T-helper 17 cell (primary cell): ENCODE measurements at places on chromosomes 5 and 9. TPM values are rescaled to one million over a fixed set of nuclear protein-coding genes. Genes with fewer than 3 reads are reported as not detected.

DNA sequence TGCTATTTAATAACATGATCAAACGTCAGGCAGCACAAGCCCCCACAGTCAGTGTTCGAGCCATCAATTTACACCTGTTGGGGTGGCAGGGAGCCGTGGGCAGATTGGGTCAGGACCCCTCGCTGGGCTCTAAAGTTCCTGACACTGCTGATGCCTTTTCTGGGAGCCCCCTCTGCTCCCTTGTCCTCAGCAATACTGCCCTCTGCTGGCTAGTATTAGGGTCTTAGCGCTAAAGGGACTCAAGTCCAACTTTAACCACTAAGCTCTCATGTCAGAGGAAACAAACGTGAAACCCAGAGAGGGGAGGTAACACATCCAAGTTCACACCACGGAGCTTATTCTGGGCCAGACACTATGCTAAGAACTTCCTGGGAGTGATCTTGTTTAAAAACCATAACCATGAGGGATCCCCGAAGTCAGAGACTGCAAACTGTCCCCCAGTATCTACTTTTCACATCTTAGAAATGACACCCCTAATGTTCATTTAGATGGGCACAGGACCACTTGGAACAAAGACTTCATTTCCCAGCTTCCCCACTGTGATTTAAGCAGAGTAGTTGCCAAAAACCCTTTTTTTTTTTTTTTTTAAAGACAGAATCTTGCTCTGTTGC, 20.4 kb downstream of the ANKS6 start:
- no peaks in the 10 kb centered on the region for H3K27me3 ChIP-seq
- H3K4me1 ChIP-seq = peaks cover 2% of the 10 kb centered on the region

GRCh38 chr9:88534456-88535225, at the start of gene NXNL2:
TSS of gene NXNL2 (plus strand) at chr9:88535178. CDS start at chr9:88535435, 257 bp downstream.
- no peaks in the 10 kb centered on the region for H3K36me3 ChIP-seq
- peaks cover 45% of the 10 kb centered on the region for H3K27me3 ChIP-seq

GRCh38 chr5:168740811-168741213, 161.6 kb upstream of the PANK3 start:
- H3K4me3 ChIP-seq = no peak overlapping the region
- peaks cover 17% of the 10 kb centered on the region for H3K27me3 ChIP-seq
- H3K27ac ChIP-seq = no peak overlapping the region
- peaks cover under 1% of the 10 kb centered on the region for H3K4me1 ChIP-seq

- H3K36me3 ChIP-seq = no peaks in the 10 kb centered on the region
- H3K27me3 ChIP-seq = peaks cover 14% of the 10 kb centered on the region
- DNase-seq = no peak
- H3K4me3 ChIP-seq = peak overlapping the region; percentile 90
- peak overlapping the region; percentile 60 for H3K27ac ChIP-seq
Measured at GRCh38 chr9:98808875-98809274, 1.4 kb downstream of the GALNT12 start.

GRCh38 chr9:103804077-103804735, 289.9 kb upstream of the SMC2 start:
- DNase-seq = no peak
- no peak overlapping the region for H3K4me3 ChIP-seq
- no peak overlapping the region for H3K27ac ChIP-seq
- no peaks in the 10 kb centered on the region for H3K27me3 ChIP-seq
- no peaks in the 10 kb centered on the region for H3K4me1 ChIP-seq

- H3K36me3 ChIP-seq = peaks cover 2% of the 10 kb centered on the region
- peaks cover 4% of the 10 kb centered on the region for H3K4me1 ChIP-seq
- no peak overlapping the region for H3K27ac ChIP-seq
- no peaks in the 10 kb centered on the region for H3K27me3 ChIP-seq
Measured at GRCh38 chr5:146813346-146814157, 65.0 kb downstream of the PPP2R2B start.

DNA sequence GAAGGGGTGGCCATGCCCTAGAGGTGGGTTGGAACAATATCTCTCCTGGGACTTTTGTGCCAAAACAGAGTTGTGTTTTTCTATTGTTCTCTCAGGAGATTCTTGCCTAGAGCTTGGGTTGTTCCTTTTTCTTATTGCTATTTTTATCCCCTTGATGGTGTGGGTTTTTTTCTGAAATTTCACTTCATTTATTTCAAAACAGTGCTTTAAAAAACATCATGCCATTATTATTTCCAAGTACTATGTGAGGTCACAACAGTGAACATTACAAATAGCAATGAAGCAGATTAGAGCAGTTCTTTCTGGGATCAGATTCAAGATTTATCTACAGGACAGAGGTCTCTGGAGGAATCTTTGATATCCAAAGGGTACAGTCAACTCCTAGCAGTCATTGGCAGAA, 76.6 kb downstream of the ACTBL2 start:
- peaks cover 5% of the 10 kb centered on the region for H3K27me3 ChIP-seq
- no peaks in the 10 kb centered on the region for H3K36me3 ChIP-seq
- no peak overlapping the region for H3K4me3 ChIP-seq
- no peak overlapping the region for H3K27ac ChIP-seq

The FEM1C gene
- total RNA-seq = 31.7 TPM

The PCDHB5 gene
- total RNA-seq = 0.12 TPM

The CCL27 gene
- not detected for total RNA-seq

The PDE8B gene
- total RNA-seq = 0.29 TPM

The PIK3R1 gene
- 212 TPM for total RNA-seq
